EH (cell line): ENCODE measurements at places on chromosomes 1 and 21.

GRCh38 chr1:38134294-38134755 is 87.7 kb upstream of the POU3F1 start:
- peak; percentile 19 for DNase-seq

- DNase-seq, result peak; percentile 88
These were observed 17.4 kb upstream of the GNG12 start for GRCh38 chr1:67850611-67851075.

- DNase-seq, result no peak
These were observed 23.6 kb downstream of the RGSL1 start for GRCh38 chr1:182473556-182473955.

DNA sequence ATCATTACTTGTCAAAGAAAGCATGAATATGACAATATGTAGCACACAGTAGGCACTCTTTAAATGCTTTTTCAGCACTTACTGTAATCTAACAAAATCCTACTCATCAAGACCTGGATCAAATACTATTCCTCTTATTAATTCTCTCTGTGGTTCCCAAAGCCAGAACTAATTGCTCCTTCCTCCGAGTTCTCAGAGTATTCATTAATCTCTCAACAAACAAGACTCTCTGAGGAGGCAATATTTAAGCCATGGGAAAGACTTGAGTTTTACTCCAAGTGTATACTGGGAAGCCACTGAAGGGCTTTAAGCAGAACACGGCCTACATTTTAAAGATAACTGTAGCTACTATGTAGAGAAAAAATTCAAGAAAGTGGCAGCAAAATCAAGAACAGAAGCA is 79.7 kb downstream of the ENAH start:
- no peak for DNase-seq

GRCh38 chr1:60255565-60255964 is 182.0 kb upstream of the C1orf87 start:
- DNase-seq, result peak; percentile 30

GRCh38 chr21:44845418-44846223 is 27.8 kb upstream of the SUMO3 start:
- DNase-seq, result peak; percentile 61

- DNase-seq, result peak; percentile 16
These were observed 126.0 kb downstream of the KIAA0319L start for GRCh38 chr1:35431173-35431599.

GRCh38 chr1:163290025-163290640 is 31.6 kb upstream of the NUF2 start:
- no peak for DNase-seq

DNA sequence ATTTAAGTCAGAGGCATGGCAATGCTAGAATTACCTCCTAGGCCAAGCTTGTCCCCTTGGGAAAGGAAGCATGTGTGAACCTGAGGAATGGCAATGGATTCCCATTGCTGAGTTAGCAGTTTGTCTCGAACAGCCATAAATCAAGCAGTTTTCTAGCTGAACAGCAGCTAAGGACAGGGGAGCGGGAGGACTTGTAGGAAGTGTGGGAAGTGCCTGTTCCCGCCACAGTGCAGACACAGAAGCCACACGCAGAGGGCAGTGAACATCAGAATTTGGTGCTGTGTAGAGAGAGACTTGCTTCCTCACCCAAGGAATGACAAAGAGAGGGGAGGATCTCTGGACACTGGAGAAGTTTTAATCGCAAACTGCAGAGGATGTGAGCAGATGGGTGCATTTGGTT is 3.8 kb downstream of the PHGDH start:
- DNase-seq, result peak; percentile 44

DNA sequence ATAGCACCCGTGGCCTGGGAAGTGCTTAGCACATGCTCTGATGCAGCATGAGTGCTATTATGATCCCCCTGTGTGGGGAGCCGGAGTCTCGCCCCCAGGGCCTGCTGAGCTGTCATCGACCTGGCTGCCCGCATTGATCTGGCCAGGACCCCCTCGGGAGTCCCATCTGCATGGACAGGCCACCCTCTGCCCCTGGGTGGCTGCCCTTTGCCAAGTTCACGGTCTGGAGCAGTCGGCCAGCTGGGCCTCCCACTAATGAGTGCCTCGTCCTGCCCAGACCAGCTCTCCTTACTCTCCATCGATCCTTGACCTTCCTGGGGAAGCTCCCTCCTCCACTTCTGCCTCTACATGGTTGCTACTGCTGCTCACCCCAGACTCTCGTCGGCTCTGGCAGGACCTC is 121.8 kb upstream of the RUNX3 start:
- no peak for DNase-seq

- peak; percentile 61 for DNase-seq
These were observed 935 bp upstream of the COG2 start for GRCh38 chr1:230641346-230641745.

DNA sequence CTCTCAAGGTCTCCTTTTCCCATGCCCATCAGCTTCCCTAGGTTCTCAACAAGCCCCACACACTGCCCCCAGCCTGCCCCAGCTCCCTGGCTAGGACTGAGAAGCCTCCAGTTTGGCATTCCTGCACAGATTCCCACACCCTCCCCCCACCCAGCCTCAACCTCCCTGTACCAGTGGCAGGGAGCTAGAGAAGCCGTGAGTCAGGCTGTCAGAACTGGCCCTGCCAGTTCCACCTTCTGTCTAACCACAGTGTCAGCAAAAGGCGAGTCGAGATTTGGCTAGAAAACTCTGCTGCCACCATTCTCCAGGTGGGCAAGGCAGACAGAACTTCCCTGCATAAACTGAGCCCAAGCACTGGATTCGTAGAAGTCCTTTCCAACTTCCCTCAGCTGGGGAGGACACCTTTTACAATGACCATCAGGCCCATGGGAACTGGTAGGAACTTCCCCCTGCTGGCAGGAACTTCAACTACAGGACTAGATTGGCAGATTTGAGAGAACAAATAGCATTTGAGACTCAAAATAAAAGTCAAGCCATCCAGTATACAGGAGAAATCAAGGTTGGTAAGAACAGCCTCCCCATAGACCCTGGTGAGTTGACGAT is 31.0 kb downstream of the TNNT2 start:
- peak; percentile 71 for DNase-seq

GRCh38 chr1:111758373-111758772 is 2.7 kb downstream of the DDX20 start:
- DNase-seq, result no peak

GRCh38 chr1:197515421-197515820 is 247.4 kb downstream of the CRB1 start:
- DNase-seq, result no peak

- DNase-seq, result peak; percentile 92
These were observed 68.3 kb downstream of the DHRS3 start for GRCh38 chr1:12549460-12550349.

GRCh38 chr1:10171105-10171767 is 39.1 kb upstream of the KIF1B start:
- DNase-seq, result no peak

GRCh38 chr1:88801575-88802208 is 89.7 kb downstream of the GTF2B start:
- peak; percentile 46 for DNase-seq

GRCh38 chr1:18799454-18799853 is 60.0 kb downstream of the TAS1R2 start:
- DNase-seq, result no peak

DNA sequence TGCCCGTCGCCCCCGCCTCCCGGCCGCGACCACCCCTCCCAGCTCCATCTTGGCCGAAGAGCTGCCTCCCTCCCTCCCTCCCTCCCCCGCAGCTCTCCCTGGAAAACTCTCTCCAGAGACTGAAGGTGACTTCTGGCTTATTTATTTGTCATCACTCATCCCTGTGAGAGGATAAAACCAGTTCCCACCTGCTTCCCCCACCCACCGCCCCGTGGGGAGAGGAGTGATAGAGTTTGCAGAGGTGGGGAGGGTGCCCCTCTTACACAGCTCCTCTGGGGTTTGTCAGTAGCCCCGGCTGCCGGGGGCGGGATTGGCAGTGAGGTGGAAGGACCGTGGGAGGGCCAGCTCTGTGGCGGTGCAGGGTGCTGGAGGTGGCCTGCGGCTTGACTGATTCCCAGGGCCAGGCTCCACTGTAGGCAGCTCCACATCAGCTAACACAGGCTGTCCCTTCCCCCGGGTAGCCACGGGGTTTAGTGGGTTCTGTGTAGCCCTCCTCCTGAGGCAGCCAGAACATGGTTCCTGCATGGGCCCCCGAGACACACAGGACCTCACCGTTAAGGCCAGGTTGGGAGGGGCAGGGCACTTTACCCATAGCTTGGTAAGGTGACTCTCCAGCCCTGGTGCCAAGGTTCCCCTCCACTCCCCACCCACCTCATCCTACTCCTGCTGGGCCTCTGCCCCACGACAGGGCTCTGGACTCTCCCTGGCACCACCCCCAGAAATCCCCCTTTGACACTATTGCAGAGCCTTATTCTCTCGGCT is 62.2 kb downstream of the ELK4 start:
- DNase-seq, result no peak

DNA sequence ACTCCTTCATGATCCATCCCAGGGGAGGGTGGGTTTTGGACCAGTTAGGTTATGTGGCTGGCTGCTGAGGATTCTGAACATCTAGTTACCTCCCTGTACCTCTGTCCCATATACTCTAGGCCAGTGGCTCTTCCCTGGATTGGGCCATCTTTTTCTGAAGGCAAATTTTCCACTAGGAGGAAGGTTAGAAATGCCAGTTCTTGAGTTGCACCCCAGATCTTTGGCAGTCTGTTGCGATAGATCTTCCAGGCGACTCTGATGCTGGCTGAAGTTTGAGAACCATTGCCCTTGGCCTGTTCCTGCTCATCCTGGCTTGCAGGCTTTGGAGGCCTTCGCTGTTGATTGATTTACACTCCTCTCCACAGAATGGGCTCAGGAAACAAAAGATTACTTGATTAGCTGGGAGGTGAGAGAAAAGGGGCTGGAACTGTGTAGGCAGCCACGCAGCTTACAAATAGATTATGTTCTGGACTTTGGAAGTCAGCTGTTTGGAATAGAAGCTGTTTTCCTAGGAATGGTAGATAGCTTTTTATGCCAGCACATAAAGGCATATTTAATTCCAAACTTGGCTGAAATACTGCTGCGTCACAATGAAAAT is 110.1 kb downstream of the MRPS6 start:
- no peak for DNase-seq
